Eye (tissue), 1 donor: ENCODE measurements at places on chromosomes 12 and 14.
A peak's percentile ranks its signal among the peaks of the same experiment; 100 is the strongest.

GRCh38 chr14:30445011-30445793 is 113.8 kb upstream of the G2E3 start:
- no peak for DNase-seq

DNA sequence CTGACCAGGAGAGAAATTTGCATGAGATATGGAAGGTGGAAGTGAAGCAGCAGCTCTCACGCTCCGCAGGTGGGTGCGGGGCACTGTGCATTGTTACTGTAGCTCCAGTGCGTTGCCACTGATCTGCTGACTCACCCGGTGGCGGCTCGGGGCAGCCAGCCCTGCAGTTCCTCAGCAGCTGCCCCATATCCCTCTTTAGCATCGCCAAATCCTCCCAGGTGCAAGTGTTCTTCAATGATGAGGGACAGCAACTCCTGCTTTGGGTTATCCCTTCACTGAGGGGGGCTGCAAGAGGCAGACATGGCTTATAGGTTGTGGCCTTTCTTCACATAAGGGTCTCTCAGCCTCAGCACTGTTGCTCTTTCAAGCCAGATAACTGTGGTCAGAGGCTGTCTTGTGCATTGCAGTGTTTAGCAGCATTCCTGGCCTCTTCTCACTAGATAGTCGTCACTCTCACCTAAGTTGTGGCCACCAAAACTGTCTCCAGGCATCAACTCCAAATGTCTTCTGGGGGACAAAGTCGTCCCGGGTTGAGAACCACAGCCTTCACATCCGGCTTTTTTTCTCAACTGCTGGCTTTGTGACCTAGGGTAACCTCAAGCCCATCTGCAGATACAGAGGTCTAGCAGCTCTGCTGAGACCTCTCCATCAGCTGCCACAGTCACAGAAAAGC is 180.8 kb downstream of the EFCAB11 start:
- DNase-seq: peak; percentile 45

DNA sequence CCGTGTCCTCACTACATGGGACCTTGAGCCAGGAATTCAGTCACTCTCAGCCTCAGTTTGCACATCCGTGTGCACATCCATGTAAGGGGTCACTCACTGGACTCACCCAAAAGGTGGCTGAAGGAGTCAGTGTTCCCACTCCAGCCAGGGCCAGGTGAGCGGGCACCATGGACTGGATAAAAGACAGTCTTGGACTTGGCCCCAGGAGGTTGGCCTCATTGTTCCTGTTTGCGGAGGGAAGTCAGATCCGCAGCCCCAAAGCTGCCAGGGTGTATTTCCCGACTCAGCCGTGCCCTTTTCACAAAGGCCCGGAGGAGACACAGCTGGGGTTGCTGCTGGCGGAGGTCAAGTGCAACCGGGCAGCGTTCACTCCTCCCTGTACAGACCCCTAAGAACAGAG is 170.7 kb upstream of the MYL2 start:
- DNase-seq: no peak

DNA sequence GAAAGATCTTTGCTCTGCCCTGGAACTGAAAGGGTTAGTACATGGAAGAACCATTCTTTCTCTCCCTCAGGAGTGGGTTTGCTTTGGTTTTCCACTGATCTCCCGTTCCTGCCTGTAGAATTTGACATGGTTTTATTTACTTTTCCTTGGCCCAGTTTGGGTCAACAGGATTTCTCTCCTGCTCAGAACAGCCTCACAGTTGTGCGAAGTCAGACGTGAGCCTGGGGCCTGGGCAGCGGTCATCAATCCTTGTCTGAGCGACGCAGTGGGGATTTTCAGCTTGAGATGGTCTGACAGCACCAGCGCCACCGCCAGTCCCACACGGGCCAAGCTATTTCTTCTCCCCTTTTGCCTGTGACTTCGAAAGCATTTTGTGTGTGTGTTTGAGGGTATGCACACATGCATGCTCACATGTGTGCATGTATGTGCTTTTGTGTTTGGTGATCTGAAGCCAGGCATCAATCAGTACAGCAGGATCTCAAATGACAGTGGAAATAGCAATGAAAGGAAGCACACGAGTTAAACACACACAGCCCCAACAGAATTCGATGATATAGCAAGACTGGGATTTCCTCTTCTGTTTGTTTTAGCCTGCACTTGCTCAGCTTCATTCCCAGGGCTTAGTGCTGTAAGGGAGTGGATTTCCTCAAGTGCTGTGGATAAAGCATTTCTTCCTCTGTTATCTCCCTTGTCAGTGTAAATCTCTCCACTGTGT is 58.3 kb downstream of the SMOC1 start:
- peak; percentile 56 for DNase-seq

DNA sequence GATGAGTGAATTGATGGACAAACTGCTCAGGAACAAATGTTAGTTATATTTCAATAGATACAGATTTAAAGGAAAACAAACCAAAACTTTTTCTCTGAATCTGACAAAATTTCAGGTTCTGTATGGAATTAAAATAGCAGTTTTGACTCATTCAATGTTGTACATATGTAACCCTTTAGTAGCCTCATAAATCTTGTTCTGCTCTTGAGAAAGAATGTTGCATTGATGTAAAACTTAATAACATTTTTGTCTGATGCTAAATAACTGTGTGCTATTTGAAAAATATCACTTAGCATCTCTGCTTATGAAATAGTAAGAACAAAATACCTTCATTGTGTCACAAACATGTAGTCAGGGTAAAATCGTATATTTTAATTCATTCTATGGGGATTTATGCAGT is 168.9 kb upstream of the NOVA1 start:
- no peak for DNase-seq

- DNase-seq: no peak
These were observed 82.2 kb downstream of the GALNT9 start for GRCh38 chr12:132246997-132247717.

- DNase-seq: no peak
These were observed 399.8 kb upstream of the SOX5 start for GRCh38 chr12:24349051-24349799.

GRCh38 chr12:114163771-114164170 is 197.6 kb upstream of the RBM19 start:
- DNase-seq: no peak
